Stimulated activated CD8-positive, alpha-beta memory T cell treated with anti-CD3 and anti-CD28 coated beads, Interleukin-15, amount 100 ng/mL, for 48 hours (primary cell): ENCODE measurements at places on chromosomes 3 and 15.

GRCh38 chr3:10707400-10708215 lies 108.4 kb upstream of the SLC6A11 start:
- DNase-seq, result no peak

DNA sequence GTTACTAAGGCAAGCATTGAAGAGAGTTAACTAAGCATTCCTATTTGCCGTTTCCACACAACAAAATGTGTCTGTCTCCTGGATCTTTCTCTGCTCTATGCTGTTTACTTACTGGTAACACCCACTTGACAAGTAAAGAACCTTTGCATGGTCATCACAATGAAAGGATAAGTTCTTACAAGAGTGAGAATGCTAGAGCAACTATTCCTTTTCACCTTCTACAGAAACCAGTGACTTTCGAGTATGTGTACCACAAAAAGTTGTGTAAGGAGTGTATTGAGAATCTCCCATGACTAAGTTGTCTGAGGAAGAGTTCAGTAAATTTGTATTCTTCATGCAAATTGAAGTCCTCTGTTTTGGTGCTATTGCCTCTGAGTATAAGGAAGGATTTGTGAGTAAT lies 10.8 kb downstream of the TIPARP start:
- DNase-seq, result no peak

DNA sequence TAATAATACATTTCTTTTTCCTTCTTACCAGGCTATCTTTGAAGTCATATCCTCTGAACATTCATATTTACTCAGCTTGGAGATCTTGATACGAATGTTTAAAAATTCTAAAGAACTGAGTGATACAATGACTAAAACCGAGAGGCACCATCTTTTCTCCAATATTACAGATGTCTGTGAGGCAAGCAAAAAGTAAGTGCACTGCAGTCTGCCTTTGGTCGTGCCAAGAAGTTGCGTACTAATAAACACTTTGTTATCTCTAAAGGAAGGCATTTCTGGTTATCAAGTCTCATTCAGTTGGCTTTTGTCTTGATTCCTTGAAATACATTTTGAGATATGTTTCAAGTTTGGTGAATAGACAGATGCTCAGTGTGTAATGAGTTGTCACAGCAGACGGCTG lies 31.6 kb downstream of the ARHGEF26 start:
- DNase-seq, result no peak

DNA sequence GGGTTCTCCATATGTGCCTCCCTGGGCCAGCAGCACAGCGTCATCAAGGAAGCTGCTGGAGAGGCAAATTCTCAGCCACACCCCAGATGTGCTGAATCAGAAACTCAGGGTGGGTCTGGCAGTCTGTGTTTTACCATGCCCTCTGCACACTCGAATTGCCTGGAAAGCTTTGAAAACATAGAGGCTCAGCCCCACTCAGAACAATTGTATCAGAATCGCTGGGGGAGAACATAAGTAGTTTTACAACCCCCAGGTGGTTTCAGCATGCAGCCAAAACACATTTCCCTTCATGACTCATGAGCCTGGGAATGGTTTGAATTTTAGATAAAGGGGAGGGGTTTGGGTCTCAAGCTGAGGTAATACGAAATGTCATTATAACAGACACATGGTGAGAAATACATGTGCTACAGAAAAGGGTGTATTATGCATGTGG lies 9.6 kb downstream of the TGM4 start:
- DNase-seq, result no peak

DNA sequence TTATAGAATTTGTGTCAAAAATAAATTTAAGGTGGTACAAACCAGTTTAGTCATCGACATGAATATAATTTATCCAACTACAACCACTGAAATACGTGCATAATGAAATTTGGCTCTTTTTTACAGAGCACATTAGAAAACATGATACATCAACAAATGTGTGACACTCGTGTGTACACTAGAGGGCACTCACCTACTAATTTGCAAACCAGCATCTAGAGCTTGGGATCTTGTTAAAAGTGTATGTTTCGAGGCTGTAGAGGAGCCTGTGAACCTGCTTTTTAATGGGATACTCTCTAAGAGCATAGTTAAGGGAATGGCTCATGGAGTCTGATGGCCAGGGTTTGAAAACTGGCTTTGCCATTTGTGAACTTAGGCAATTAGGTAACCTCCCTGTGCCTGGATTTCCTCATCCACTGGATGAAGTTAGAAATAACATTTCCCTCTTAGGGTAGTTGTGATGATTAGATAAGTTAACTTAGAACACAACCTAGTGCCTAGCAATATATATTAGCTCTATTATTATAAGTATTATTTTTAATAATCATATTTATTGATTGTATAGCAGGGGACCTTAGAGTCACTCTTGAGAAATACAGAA lies 8.8 kb upstream of the CPOX start:
- DNase-seq, result peak; percentile 4

- DNase-seq, result no peak
Measured at GRCh38 chr15:96720656-96721055, 390.2 kb downstream of the NR2F2 start.

- no peak for DNase-seq
Measured at GRCh38 chr3:170835336-170835735, 34.7 kb downstream of the RPL22L1 start.

DNA sequence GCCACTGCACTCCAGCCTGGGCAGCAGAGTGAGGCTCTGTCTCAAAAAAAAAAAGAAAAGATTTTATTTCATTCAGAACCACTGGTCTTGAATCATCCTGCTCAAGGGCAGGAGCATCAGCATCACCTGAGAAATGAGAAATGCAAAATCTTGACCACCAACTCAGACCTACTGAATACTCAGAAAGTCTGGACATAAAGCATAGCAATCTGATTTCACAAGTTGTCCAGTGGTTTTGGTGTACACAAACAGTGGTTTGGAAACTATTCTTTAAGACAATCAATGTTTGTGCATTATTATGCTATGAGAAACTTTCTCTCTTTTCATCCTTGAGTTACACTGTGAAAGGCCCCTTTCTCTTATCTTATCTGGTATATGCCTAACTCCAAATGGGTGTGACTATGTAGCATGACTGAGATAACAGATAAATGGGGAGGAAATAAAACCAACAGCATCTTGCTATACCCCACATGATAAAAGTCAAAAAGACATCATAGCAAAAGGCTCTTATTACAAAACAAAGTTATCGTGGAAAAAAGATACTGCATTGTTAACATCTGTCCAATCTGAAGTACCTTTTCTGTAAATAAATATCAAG lies 174.2 kb upstream of the STT3B start:
- DNase-seq, result no peak

DNA sequence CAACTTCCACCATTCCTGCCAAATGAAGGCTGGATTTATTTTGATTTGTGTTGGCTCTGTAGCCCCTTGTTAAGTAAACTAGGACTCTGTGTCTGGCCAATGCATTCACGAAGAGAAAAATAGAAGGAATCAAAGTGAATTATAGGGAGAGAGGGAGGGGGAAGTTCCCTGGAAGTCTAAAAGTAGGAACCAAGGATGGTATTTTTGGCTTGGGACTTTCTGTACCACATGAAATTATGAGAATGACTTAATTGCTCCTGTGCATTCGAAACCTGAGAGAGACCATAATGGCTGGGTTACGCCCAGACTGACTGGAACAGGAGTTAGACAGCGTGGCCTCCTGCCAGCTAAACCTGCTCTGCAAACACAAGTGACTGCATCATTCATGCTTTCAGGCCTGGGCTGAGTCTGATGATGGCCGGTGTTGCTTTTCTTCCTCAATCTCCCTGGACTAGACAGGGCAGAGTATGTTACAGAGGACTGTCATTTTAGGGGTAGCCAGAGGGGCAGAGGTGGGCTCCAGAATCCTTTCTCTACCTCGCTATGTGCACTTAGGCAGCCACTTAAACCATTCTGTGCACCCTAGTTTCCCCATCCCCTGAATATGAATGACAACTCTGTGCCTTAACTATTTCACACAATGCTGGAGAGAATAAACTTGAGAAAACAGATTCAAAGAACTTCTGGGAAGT lies 58.9 kb downstream of the MYO1E start:
- no peak for DNase-seq

- DNase-seq, result no peak
Measured at GRCh38 chr3:172343117-172343516, 105.1 kb downstream of the GHSR start.

- no peak for DNase-seq
Measured at GRCh38 chr15:89998141-89998661, 2.9 kb upstream of the ZNF710 start.

DNA sequence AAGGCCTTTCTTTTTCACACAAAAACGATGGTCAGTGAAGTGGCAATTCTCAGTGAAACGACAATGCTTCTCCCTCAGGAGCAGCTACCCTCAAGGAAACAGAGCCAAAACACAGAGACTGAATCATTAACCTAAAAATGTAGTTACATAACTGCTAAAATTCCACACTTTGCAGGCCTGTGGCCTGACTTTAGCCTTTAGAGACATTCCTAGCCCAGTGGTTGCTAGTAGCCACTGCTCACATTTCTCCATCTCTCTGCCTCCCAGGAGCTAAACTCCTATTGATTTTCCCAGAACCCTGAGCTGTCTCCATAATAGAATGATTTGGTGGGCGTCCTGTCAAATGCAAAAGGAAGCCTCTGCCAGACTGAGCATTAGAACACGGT lies 630.1 kb upstream of the KCNMB2 start:
- DNase-seq, result no peak

DNA sequence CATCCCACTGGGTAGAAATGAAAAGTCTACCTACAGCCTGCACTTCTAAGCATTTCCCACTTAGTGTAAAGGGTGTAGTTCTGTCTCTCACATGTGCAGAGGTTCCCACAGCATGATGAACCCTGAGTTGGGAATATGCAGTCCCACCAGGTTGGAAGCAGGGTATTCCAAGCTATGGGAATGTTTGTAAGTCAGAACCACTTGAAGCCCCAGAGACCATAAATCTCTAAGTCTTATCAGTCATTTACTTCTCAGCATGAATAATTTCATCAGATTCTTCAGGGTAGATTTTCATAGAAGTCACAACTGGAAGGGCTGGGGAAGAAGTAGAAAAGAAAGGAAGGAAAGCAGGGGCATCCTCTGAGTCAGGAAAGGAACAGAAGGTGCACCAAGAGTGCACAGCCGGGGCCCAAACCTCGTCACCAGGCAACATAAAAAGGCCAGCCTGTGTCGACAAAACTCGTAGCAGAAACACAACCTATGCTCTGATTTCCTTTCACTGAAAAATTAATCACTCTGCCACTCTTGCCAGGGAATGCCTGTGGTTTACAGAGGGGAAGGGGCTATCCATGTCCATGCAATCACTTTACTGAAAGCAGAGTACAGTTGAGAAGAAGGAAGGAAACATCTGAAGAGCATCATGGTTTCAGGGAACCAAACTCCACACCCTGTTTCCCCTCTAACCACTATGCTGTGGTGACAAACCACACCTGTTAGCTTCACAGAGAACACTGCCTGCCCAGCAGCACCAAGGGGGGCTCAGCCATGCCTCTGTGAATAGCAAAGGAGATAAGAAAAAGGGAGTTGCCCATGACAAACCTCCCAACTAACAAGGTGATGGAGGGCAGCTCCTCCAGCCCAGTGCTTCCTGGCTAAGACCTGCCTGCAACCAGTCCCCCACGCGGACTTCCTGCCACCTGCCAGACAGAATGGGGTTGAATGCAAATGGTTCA lies 40.5 kb downstream of the SH3BP5 start:
- peak; percentile 62 for DNase-seq

DNA sequence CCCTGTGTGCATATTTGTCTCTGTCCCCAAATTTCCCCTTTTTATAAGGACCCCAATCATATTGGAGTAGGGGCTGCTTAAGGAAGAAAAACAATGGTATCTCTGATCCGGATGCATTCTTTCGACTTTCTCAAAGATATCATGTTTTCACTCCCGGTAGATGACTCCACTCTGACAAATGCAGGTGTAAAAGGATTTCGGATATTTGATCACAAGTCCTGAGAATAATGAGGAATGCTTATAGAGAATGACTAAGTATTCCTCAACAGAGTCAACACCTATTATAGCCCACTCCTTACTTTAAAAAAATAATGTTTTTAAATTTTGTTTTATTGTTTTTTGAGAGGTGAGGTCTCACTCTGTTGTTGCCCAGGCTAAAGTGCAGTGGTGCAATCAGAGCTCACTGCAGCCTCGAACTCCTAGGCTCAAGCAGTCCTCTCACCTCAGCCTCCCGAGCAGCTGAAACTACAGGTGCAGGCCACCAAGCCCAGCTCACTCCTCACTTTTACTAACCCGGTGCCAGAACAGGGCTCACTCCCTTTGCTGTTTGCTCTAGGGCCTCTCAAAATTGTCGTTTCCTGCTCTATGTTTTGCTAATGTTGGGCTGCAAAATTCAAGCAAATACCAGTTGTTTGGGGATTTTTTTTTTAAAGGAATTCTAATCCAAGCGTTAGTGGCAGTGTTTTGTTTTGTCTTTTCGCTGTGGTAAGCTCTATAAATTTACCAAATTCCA lies 24.6 kb downstream of the COL8A1 start:
- DNase-seq, result no peak

GRCh38 chr3:28502397-28502937 lies 153.8 kb upstream of the AZI2 start:
- DNase-seq, result no peak

DNA sequence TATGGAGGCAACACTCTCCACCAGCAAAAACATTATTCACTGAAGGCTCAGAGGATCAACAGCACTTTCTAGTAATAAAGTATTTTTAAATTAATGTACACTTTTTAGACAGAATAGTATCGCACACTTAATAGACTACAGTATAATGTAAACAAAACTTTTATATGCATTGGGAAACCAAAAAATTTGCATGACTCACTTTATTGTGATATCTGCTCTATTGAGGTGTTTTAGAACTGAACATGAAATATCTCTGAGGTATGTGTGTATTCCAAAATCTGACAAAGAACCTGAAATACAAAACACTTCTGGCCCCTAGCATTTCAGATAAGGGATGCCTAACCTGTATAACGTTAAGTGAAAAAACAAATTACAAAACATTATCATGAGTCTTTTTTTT lies 99.7 kb downstream of the PRICKLE2 start:
- DNase-seq, result no peak

DNA sequence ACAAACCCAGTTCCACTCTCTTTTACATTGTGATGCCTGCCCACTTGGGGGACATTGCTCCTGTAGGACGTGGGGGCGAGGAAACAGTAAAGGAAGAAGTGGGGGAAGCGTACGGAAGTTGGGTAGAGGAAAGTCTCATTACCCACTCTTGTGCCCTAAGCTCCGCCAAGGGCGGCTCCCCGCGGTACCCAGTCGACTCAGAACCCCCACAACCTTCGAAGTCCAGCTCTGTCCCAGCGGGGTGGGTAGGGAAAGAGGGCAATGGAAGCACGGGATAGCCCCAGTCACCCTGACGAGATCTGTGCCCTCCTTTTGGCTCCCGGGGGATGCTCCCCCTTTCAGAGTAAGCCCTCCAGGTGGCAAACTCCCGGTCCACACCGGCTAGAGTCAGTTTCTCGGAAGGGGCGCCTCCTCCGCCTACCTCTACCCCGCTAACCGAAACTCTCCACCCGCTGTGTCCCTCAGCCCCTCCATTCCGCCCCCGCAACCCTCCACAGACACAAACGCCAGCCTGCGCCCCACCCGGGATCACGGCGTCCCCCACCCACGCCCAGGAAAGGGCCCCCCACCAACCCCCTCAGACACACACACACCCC lies 527 bp downstream of the CSNK1G1 start:
- peak; percentile 30 for DNase-seq

GRCh38 chr3:184133840-184134745 lies 1.1 kb upstream of the EIF2B5 start:
- peak; percentile 49 for DNase-seq

GRCh38 chr15:44971036-44971435 lies 14.5 kb downstream of the TERB2 start:
- DNase-seq, result no peak
